ENCODE measurements at places on chromosomes 1 and 21.

DNA sequence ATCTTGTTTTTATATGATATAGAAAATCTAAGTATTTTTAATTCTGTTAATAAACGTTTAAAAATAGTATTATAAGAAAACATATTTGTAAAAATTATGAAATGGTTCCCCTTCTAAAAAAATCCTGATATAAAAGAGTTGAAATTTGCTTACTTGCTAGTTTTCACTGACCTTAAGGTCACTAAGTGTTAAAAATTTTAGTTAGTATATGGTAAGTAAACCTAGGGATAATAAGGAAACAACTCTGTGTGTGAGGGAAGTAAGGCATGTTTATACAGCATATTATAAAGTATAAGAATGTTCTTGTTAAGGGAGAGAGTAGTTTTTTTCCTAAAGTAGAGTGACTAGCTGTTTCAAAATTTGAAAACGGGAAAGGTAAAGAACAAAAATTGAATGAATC lies 130.9 kb upstream of the LYPLAL1 start:
- DNase-seq, result no peak

- DNase-seq, result peak; percentile 27
Observed at GRCh38 chr1:43274125-43274803, 4.5 kb downstream of the TMEM125 start.

- DNase-seq, result no peak
Observed at GRCh38 chr1:110559157-110559556, 40.2 kb upstream of the KCNA10 start.

- DNase-seq, result no peak
Observed at GRCh38 chr1:153929426-153929825, 6.7 kb upstream of the GATAD2B start.

DNA sequence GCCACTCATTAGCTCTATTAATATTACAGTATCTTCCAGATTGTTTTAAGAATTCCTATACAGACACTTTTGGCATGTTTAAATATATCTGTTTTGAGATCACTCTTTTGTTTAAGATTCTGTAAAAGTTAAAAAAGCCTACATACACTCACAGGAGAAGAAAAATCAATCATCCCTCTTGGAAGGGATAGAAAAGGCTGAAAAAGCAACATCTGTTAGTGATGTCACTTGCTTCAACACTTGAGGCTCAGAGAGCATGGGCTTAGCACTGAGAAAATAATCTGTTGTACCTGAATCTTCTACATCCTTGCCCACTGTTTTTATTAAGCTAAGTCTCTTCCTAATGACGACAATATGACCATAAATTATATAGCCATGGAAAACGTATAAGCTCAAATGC lies 127.0 kb downstream of the ZP4 start:
- DNase-seq, result no peak

DNA sequence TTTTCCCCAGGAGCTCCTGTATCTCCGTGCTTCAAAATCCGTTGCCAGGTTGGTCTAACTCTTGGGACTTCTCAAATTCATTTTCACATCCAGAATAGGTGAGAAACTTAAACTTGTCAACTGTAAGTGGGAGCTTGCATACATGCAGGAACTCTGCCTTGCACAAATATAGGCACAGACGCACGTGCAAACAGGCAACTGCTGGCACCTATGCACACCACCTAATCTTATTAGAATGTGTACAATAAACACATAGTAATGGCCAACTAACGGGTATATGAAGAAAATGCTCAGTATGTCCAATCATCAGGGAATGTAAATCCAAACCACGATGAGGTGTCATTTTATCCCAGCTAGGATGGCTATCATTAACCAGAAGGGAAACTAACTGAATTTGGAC lies 22.6 kb upstream of the FCGR2A start:
- DNase-seq, result no peak

GRCh38 chr1:162009501-162010174 lies 14.0 kb downstream of the OLFML2B start:
- DNase-seq, result no peak

- no peak for DNase-seq
Observed at GRCh38 chr1:97783751-97784150, 137.1 kb downstream of the DPYD start.

- peak; percentile 24 for DNase-seq
Observed at GRCh38 chr1:30379684-30380624, 343.4 kb downstream of the MATN1 start.

- no peak for DNase-seq
Observed at GRCh38 chr1:207335695-207336363, 14.4 kb downstream of the CD55 start.

- no peak for DNase-seq
Observed at GRCh38 chr1:24051206-24051945, 60.6 kb downstream of the MYOM3 start.

DNA sequence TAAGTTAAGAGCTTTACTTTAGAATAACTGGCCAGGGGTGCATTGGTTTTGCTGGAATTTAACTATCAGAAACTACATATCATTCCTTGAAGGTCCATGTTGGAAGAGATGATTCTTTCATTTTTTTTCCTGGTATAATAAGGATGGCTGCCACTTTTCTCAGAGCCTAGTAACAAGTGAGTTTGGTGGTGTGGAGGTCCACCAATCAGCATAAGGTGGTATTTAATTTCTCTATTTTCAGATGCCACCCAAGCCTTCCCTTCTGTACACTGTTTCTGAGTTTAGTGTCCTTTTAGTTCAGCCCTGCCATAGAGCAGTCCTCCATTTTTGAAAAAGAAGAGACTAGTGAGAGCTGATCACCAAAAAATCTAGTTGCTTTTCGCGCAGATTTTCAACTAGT lies 386.3 kb downstream of the USP25 start:
- DNase-seq, result no peak

GRCh38 chr1:50368179-50369007 lies 54.9 kb downstream of the DMRTA2 start:
- DNase-seq, result no peak

DNA sequence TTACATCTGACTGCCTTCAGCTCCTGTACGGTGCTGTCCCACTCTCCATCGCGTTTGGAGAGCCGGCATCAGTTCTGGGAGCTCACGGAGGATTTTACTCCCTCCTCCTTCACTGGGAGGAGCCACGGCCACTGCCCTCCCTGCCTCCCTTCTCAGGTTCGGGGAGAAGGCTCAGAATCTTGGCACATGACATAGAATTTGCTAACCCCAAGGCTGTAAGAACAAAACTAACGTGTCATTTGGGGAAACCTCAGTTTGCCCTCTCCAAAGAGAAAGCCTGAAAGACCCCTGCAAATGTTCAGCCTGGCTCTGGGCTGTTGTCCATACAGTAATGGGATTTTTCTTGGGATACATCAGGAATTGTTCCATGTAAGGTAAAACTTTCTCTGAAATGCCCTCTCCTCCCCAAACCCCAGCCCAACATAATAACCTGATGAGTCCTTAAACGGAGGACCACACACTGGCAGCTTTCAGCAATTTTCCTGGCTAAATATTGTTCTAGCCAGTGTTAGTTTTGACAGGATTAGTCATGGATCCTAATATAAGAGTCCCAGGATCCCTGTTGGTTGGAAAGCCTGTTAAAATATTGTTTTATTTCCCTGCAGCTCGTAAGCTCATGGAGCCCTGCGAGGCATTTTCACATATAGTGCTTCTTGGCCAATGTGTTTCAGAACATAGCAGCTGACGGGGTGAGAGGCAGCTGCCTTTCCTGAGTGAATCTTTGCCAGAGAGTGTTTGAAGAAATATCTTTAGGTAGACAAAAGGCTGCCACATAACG lies 98.8 kb downstream of the RHOU start:
- DNase-seq, result no peak

- DNase-seq, result no peak
Observed at GRCh38 chr1:161743231-161743630, 6.4 kb upstream of the DUSP12 start.

DNA sequence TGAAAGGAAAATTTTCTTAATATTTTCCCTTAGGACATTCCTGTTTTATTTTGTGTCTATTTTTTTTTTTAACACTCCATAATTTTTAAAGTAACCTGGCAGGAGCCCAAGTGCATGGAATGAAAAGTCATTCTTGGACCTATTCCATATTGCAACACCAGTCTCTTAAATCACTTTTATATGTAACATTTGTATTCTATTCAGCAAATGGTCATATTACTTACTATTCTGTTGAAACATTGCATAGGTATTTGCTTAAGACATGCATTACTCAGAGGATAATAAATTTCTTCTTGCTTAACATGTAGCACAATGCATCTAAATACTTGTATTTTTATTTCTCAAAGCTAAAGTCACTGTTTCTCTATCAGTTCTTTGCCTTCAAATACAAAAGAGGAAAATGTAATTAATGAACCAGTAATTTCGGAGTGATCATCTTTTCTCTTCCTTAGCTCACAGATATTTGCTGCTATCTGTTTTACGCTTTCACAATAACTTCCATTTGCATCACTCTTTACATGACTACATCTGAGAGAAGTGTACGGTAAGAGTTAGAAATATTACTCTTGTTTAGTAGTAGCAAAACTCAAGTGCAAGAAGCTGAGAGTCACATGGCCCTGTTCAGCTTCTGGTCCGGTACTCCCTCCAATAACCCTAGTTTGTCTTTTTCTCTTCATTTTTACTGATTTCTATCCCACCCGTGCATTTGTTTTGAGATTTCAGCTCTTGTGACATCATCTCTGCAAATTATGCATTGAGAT lies 394.8 kb downstream of the USP25 start:
- no peak for DNase-seq

DNA sequence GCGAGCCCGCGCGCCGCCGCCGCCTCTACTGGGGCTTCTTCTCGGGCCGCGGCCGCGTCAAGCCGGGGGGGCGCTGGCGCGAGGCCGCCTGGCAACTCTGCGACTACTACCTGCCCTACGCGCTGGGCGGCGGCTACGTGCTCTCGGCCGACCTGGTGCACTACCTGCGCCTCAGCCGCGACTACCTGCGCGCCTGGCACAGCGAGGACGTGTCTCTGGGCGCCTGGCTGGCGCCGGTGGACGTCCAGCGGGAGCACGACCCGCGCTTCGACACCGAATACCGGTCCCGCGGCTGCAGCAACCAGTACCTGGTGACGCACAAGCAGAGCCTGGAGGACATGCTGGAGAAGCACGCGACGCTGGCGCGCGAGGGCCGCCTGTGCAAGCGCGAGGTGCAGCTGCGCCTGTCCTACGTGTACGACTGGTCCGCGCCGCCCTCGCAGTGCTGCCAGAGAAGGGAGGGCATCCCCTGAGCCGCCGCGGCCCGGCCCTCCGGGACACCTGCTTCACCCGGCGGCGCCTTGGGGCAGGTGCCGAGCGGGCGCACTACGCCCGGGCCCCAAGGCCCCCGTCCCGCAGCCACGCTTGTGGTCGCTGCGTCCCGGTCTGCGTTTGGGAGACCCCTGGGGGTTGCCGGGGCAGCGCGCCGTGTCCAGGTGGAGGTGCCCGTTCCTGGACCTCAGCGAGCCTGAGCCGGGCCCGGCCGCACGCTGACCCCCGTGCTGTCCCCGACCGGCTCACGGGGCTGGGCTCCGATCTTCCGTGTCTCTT lies 944 bp downstream of the B3GALT6 start:
- no peak for DNase-seq

GRCh38 chr1:26705788-26706311 lies 10.0 kb downstream of the ARID1A start:
- DNase-seq, result no peak

- DNase-seq, result no peak
Observed at GRCh38 chr1:227758366-227758765, 23.1 kb downstream of the SNAP47 start.

GRCh38 chr1:100075773-100076172 lies 57.0 kb downstream of the SASS6 start:
- no peak for DNase-seq

DNA sequence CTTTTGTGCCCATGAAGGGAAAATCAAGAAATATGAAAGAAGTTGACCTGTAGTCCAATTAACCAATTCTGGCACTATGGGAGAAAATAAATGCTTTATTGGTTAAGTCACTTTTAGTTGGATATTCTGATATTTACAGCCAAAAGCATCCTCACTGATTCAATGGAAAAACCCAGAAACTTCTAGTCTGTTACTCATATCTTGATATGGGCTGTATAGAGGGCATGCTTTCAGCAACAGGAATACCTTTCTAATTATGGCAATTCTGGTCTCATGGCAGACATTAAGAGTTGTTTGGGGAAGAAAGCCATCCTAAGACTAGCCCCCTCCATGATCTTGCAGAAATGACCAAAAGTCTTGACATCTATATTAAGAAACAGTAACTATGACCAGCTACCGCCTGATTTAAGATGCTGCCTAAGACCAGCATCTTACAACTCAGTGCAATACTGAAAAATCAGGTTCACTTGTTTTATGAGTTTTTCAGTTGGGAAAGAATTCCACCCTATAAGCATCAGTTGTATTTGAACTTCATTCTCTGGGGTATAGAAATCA lies 91.5 kb upstream of the VAV3 start:
- no peak for DNase-seq

DNA sequence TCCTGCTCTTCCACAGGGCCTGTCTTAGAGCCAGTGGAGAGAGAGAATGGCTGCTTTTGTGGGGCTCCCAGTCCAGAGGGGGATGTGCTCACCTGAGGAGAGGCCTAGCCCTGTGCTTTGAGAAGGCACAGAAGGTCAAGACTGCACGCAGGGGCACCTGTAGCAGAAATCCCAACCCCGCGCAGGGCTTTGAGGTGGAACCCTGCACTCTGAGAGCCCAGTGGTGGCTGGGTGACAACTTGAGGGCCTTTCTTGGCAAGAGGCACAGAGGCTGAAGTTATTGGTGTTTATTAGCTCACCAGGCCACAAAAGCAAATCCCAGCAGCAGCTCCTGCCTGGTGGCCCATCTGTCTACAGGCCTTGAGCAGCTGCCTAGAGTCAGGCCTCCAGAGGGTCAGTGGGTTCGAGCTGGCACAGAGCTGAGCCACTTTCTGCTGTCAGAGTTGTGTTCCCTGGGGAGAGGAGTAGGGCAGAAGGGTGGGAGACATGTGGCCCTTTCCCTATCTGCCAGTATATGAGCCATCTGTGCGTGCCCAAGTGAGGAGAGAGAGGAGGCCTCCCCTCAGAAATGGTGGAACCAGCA lies 31.4 kb downstream of the SZRD1 start:
- no peak for DNase-seq

DNA sequence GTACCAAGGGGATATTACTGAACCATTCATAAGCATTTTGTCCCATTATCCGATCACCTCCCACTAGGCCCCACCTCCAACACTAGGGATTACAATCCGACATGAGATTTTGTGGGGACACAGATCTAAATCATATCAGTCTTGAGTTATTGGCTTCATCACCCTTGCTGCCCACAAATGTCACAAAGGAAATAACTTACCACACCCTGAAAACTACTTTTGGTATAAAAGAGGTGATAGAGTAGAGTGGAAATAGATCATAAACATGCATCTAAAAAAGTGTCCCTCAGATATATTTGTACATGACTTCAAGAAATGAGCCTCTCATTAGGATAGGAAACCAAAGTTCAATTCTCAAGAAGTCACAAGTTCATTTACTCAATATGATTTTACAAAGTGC lies 22.6 kb upstream of the FCRL3 start:
- DNase-seq, result no peak

DNA sequence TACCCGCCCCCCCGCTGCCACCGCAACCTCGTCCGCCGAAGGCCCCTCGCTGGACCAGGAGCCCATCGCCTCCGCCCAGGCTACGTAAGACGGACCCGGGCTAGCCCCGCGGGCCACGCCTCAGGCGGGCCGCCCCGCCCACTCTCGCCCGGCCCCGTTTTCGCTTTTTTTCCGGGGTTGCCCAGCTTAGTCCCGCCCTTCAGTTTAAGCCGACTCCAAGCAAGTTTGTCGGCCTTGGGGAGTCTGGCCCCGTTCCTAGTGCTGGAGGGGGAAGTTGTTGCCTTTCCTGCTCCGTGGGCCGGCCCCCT lies 3.0 kb downstream of the RUSC1 start:
- peak; percentile 74 for DNase-seq

GRCh38 chr1:81021134-81021533 lies 779.6 kb upstream of the ADGRL2 start:
- no peak for DNase-seq

GRCh38 chr1:53524428-53525375 lies 65.5 kb downstream of the DMRTB1 start:
- no peak for DNase-seq
